Stimulated activated CD4-positive, alpha-beta T cell treated with anti-CD3 and anti-CD28 coated beads, Interleukin-2, amount 100 ng/mL, for 24 hours (primary cell): ENCODE measurements at places on chromosomes 11 and 22.

DNA sequence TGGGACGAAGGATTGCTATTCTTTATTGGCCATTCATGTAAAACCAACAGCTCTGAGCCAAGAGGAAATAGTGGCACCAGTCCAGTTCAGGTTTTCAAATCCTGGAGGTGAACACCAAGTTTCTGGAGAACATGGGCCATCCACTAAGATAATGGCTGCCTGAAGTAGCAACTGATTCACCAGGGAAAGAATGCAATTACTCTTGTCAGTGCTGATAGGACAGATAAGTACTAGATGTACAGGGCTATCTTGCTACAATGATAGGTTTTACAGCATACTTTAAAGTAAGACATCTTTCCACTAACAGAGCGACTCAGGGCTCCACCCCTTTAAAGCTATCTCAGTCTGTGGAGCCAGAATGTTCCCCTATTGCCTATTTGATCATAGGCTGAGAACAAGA is 36.8 kb upstream of the APOA1 start:
- no peak for DNase-seq

GRCh38 chr11:3085052-3085451 is 27.8 kb upstream of the CARS1 start:
- no peak for DNase-seq

- peak; percentile 54 for DNase-seq
These were observed 20.9 kb downstream of the SERGEF start for GRCh38 chr11:17991783-17992433.

DNA sequence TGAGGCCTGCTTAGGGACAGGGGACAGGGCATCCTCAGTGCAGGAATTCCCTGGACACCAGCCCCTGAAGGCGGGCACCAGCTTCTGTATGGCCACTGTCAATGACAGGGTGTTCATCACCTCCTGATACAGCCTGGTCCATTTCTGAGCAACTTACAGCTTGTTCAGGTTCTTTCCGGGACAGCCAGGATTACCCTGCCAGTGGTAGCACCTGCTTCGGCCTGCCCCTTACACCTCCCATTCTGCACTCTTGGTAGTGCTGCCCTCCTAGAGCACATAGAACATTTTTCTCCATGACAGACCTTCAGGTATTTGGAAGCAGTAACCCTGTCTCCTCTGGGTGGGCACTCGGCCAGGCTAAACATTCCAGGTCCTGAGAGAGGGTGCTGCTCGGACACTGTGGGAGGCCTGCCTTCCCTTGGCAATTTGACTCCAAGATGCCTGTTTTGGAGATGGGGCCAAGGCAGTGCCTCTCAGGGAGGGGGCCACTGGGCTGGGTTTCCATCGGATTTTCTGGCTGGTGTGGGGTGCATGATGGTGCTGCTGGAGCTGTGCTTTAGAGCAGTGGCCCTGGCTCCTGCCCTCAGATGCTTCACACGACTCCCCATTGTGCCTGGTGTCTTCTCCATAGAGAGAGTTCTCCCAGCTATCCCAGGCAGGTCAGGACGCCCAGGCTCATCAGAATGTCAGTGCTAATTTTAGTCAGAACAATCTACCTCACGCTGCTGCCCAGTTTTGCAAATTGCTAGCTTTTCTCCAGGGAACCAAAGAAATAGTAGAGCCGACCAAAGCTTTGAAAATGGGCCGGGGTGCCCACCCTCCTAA is 1.2 kb downstream of the GAL3ST3 start:
- no peak for DNase-seq
